Kidney (tissue), 22 donors: ENCODE measurements at places on chromosomes 12 and 14.
A peak's percentile ranks its signal among the peaks of the same experiment; 100 is the strongest.

GRCh38 chr12:22333186-22333712 is 1.3 kb downstream of the ST8SIA1 start:
- DNase-seq = no peak

DNA sequence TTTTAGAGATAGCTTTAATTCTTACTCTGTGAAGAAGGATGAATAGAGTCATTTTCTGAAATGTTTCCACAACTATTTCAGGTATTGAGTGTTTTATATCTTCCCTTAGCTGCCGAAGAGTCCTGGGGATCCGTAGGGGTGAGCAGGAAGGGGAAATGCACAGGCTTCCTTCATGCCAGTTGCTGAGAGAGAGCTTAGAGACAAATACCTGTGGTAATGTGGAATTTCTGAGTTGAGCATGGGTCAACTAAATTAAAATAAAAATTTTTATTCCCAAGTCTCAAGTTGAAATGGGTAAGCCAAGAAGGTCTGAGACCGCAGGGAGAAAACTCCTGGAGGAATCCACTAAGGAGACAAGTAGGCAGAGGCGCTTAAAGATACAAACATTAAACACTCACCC is 185.7 kb downstream of the DAD1 start:
- no peak for DNase-seq

GRCh38 chr12:57803319-57803893 is 15.1 kb downstream of the AVIL start:
- DNase-seq = peak; percentile 37

DNA sequence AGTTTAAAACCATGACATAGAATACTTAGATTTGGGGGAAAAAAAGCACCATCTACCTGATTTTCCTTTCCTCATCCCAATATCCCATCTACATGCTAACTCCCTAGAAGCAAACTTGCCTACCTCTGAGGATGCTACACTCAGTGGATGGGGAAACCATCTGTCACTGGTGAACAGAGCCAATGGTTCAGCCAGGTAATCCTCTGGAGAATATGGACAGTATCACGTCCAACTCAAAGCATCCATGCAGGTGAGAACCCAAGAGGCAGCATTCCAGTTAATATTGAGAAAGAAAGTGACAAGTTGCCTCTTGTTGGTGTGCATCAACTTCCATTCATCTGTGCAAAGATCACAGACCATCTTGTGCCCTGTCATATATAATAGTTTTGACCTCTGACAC is 73.2 kb downstream of the NUAK1 start:
- DNase-seq = no peak

DNA sequence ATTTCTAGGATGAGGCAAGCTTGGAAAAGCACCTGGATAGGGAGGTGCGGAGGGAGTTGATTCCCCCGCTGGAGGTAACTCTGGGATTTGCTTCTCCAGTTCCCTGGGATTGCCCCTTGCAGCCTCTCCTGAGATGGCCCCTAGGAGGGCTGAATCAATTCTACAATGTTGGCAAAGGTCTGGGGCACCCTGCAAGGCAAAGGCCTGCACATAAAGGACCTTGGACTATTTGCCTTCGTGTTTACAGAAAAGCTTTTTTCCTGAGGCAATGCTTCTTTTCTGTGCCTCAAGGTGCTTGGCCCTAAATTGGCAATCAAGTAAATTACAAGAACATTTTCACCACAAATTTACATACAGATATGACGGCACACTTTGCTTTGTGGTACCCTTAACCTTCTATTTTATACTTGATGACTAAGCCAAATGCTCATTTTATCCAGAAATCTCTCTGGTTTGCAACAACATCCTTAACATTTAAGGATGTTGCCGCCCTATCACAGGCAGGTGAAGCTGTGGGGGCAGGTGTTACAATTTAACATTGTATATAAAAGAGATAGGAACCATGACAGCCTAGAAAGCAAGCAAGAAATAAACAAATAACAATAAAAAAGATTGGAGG is 40.3 kb downstream of the TIMELESS start:
- DNase-seq = no peak

GRCh38 chr14:93960108-93960475 is 16.3 kb downstream of the ASB2 start:
- no peak for DNase-seq

- DNase-seq = no peak
Measured at GRCh38 chr12:4555804-4556203, 6.2 kb upstream of the DYRK4 start.

- no peak for DNase-seq
Measured at GRCh38 chr12:112408621-112409020, 784 bp downstream of the RPL6 start.

GRCh38 chr12:132478845-132479244 is 11.1 kb upstream of the FBRSL1 start:
- no peak for DNase-seq

GRCh38 chr14:100592461-100592891 is 5.3 kb upstream of the BEGAIN start:
- no peak for DNase-seq

DNA sequence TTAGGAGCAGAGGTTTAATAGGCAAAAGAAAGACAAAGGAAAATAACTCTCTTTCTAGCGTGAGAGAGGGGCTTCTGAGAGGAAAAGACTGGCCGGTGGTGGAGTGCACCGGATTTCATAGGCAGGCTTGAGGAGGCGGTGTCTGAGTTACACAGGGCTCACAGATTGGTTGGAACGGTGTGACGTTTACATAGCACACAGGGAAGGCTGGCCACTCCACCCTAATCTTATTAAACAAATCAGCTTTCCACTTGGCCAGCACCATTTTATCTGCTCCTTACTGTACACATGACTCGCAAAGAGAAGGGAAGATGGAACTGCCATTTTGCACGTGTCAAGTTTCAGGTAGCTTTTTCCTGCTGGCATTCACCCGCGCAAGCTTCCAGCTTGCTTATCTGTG is 587.7 kb downstream of the RPL10L start:
- peak; percentile 20 for DNase-seq

DNA sequence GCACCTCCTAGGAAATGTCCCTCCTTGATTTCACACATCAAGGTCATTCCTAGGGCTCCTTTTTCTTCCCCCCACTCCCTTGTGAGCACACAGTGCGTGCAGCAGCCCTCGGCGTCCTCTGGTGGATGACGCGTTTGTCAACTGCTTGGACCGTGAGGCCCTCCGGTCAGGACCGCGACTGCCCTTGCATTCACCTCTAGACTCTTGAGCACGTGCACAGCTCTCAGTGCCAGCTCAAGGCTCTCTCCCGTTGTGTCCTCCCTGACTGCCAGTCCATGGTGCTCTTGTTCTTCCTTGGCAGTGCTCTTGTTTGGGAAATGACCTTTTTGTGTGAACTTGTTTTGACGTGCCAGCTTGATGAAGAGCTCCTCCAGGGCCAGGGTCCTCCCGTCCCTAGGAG is 67.9 kb downstream of the TSPAN9 start:
- DNase-seq = peak; percentile 57

DNA sequence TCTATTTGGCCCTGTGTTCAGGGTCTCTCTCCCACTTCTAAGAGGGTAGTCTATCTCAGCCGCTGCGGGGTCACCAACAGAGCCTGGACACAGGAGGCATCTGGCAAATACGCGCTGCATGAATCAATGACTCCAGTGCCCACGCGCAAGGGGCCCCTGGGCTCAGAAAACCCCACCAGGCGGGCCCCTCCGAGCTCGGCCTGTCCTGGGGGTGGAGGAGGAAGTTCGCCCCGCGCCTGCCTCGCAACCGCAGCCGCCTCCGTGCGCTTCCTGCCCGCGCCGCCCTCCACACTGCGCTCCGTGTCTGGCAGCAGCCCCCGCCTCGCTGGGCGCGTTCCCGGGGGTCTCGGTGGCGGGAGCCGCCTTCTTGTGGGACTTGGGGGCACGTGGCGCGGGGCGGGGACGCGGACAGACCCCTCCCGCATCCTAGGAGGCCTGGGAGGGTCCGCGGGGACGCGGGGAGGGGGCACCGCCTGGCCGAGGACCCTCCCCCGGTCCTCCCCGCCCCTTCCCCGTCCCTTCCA is 811 bp upstream of the FBRSL1 start:
- no peak for DNase-seq

GRCh38 chr12:53006810-53007309 is 604 bp downstream of the EIF4B start:
- DNase-seq = peak; percentile 92

- no peak for DNase-seq
Measured at GRCh38 chr12:124201248-124201647, 93.6 kb upstream of the RFLNA start.

- no peak for DNase-seq
Measured at GRCh38 chr14:71395151-71395604, 487.9 kb downstream of the PCNX1 start.

- no peak for DNase-seq
Measured at GRCh38 chr14:25015761-25016160, 34.2 kb downstream of the STXBP6 start.

DNA sequence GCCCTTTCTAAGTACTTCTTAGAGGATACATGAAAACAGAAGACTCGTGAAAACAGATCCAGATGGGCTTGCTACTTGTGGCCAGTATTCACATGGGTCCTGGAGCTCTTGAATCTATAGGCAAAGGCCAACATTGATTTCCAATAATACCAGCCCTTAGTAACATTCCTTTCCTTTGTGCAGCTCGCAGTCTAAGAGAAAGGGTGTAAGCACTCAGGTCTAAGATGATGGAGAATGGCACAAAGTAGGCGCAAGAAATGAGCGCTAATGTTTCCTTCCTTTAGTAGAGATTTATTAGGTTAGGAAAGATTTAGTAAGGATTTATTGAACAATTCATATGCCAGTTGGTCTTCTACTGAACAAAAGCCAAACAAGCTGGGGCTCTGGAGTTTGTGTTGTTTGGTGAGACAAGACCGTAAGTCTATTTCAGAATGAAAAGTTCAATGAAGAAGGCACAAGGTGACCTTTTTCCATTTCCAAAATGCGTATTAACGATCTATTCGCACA is 525 bp downstream of the RNU6-8 start:
- DNase-seq = no peak

- DNase-seq = no peak
Measured at GRCh38 chr12:19689226-19689625, 249.9 kb downstream of the AEBP2 start.

DNA sequence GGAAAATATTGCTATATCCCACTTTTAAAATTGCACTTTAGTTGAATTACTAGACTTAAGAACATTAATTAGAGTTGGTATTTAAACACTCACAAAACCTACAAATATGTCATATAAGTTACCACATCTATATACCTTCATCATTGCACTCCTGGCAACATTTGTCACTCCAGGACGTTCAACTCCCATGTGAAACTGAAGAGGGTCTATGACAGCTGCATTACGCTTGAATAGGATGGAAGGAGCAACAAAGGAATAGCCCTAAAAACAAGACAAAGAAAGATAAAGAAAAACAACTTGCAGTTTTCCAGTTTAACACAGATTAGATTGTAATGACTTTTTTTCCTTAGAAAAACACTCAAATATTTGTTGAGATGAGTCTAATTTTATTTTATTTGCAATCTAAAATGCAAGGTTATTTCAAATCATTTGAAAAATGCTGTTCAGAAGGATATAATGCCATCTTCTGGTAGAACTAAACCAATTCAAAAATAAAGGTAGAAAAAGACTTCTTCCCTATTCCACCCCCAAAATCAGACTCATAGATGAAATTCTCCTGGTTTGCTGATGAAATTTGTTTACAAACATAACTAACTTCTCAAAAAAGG is 84.3 kb upstream of the TTC7B start:
- DNase-seq = no peak

GRCh38 chr12:89976866-89977265 is 268.2 kb upstream of the ATP2B1 start:
- DNase-seq = no peak

DNA sequence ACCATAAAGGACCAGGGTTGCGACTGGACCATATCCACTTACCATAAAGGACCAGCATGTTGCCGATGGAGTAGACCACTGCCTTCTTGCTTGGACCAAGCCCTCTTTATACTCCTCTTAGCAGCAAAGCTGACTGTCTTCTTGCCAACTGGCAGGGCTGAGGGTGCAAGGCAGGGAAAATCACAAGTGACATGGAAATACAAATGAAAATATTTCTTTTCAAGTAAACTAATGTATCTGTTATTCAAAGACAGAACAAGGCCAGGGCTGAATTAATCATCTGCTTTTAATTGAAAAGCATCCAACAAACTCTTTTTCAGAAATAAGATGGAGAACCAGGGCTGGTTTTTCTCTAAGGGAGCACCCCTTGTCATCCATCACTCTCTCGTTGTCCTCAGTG is at the start of gene CELA1:
Gene CELA1, minus strand, starts transcription at position 99 of the 400 bp plus-strand sequence. Its CDS starts 41 bp downstream, at position 58.
- no peak for DNase-seq

DNA sequence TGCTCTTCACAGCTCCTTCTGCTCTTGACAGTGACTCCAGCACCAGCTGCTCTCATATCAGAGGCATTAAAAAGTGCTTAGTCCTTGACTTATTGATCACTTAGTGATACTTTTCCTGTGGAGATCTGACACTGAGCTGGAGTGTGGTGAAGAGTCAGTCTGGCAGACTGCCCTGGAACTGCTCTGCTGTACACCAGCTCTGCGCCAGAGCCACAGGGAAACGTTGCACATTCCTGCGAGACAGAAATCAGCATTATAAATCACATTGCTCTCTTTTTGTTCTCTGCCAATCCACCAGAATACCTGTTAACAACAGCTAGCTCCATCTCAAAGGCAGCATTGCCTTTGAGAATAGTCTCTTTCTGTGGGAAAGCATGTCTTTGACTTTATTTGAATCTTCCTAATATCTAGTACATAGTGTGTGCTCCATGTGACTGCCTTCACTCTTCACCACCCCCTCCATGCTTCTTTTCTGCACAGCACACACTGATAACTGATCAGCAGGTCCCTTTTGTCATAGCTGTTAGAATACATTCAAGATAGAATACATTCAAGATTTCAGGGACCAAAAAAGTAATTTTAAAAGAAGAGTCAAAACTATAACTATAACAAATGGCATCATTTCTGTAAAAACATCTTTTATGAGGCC is 48.2 kb upstream of the VSX2 start:
- DNase-seq = no peak

- no peak for DNase-seq
Measured at GRCh38 chr12:45981075-45981837, 9.1 kb downstream of the SCAF11 start.

DNA sequence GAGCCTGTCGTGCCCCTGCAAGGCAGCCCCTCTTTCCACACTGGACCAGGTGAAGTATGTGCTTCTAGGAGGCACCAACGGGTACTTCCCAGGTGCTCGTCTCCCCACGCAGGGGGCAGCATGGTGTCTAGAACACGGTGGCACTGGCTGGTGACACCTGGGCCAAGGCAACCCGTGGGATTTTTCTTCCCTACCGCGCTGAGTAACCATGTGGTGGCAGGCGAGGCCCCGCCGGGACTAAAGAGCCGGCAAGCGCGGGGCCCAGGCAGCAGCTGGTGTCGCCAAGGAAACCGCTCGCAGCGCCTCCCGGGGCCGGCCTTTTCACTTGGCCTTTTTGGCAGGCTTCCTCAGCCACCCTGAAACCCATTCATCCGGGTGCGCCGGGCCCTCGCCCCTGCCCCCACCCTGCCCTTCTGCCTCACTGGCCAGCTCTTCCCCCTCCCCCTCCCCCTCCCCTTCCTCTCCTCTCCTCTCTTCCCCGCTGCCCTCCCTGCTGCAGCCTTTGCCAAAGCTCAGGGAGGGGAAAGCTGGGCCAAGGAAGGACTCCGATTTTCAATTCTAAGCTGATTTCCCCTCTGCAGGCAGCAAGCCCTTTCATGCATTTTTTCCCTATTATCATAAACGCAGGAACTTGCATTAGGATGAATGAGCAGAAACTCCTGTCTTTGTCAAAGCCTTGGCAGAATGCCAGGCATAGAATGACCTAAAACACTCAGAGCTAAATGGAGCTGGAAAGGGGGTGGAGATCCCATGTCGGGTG is 81.2 kb downstream of the IRF2BPL start:
- peak; percentile 95 for DNase-seq

GRCh38 chr12:112977641-112978040 is 678 bp upstream of the OAS2 start:
- DNase-seq = no peak
